ENCODE measurements at places on chromosomes 13 and 19. TPM values are rescaled to one million over a fixed set of nuclear protein-coding genes. Genes with fewer than 3 reads are reported as not detected.

IFNL2 gene
- total RNA-seq = not detected

C3 gene
- total RNA-seq = 0.97 TPM

NFIX gene
- 135 TPM for total RNA-seq

FKRP gene
- total RNA-seq = 29.5 TPM

KLHL1 gene
- total RNA-seq = not detected

ASF1B gene
- total RNA-seq = 2.2 TPM

CD177 gene
- not detected for total RNA-seq

IRS2 gene
- 20.9 TPM for total RNA-seq

ZNF230 gene
- total RNA-seq = 3.7 TPM

DNAAF3 gene
- total RNA-seq = 0.24 TPM

C5AR1 gene
- total RNA-seq = 0.49 TPM

HOMER3 gene
- total RNA-seq = 136 TPM

THSD1 gene
- 3.5 TPM for total RNA-seq

ZNF665 gene
- total RNA-seq = 7.5 TPM

Measured in hair follicle dermal papilla cell (primary cell).